ENCODE measurements at places on chromosomes 4 and X.

DNA sequence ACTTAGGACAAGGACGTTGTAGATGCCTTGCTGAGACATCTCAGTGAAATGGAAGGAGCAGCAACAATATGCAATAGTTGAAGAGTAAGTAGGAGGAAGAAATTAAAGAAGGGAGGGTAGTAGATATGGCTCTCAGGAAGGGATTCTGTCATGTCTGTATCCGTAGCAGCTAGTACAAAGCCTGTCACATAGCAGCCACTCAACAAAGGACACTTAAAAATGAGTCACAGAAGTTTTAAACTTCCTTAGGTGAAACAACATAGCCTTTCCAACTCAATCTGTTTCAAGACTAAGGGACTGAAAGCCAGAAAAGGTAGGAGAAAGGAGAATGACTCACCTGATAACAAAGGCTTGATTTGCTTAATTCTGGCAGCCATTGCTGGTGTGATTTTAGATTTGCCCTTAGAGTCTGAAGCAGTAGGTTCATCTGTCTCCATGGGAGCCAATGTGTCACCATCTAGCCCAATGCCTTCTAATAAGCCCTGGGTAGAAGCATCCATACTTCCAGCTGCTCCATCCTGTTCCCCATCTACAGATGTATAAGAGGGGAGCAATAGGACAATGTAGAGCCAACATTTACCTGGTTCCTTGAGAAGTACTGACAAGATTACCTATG, 86.6 kb downstream of the HUWE1 start:
- DNase-seq, result no peak

DNA sequence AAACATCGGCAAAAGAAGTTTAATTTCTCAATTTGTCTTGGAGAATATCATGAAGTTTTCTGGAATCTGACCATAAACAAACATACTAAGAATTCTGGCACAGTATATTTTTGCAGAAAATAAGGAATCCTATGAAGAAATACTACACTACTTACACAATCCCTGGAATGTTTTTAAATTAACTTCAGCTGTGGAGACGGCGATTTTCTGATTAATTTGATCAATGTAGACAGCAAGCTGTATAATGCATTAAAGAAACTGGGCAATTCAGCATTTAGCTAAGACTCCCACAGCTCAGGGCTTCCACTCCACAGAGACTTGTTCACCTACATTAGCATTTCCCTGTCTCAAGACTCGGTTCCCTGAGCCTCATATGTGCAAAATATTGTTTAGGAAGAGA, 12.2 kb downstream of the EGFL6 start:
- DNase-seq, result no peak

DNA sequence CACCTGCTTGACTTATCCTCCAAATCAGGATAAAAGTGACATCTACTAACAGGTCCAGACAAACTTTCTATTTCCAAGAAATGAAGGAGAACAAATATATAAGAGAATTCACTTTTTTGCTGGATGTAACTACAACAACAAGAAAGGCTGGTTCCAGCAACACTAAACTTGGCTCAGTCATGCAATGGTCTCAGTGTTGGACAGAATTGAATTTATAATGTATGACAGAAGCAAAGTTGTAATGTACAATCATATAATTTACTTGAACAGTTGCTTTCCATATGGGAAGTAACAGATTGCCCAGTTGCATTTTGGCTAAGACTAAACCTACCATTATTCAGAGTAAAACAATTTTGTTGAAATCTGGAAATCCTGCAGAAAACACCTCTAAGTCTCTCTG, 183.3 kb upstream of the INTU start:
- no peak for DNase-seq

GRCh38 chr4:120895554-120895953, 27.0 kb downstream of the PRDM5 start:
- DNase-seq, result no peak

GRCh38 chr4:15765910-15766697, 12.0 kb upstream of the CD38 start:
- no peak for DNase-seq

DNA sequence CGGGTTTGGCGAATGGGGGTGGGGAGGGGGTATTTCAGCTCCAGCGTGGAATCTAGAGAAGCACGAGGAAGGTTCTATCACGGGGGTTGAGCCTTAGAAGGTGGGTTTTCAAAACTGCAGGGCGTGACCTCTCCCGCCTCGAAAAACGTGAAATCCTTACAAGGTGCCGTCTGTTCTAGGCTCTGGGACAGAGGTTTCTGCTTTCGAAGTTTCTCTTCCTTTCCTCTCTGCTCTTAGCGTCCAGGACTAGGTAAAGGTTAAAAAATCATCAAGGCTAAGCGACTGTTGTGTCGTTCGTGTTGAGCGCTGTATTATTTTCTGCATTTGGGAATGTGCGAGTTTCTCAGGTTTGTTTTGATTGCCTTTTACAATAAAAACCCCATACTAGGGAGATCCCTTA, 1.1 kb downstream of the FHL1 start:
- DNase-seq, result no peak

- no peak for DNase-seq
These were observed 226.9 kb downstream of the FSTL5 start for GRCh38 chr4:161936625-161937550.

DNA sequence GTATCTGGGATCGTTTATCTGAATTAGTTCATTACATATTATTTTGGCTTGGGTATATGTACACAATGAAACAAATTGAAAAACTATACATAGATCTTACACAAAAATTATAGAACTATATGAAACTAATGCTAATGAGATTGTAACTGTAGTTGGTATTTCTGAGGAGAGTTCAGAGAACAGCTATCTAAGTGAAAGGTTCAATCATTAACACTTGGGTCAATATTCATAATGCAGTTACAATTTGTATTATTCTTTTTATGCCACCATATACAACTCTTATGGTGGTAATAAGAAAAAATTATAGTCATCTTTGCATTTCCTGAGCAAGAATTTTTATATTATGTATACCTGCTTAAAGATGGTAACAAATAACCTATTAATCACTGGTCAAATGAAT, 461.0 kb downstream of the GRXCR1 start:
- DNase-seq, result no peak

GRCh38 chrX:2434270-2435163, 66.3 kb downstream of the DHRSX start:
- DNase-seq, result no peak

- no peak for DNase-seq
These were observed 525.7 kb downstream of the RAB28 start for GRCh38 chr4:12958436-12958835.

DNA sequence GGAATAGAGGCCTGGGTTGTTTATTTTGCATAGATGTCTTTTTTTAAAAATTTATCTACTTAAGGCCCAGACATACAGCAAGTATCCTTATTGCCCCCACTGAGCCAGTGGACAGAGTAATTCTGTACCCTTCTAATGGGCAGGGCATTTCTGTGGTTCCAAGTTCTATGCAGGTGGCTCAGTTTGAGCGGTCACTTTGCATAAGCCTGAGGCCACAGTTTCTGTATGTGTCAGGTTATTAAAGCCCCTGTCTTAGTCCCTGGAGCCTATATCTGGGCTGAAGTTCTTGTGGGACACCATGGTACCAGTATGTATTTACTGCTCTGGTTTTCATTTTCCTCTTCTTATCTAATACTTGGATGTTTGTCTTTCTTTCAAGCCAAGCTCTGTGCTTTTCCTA, 168.8 kb downstream of the MID1IP1 start:
- DNase-seq, result no peak

DNA sequence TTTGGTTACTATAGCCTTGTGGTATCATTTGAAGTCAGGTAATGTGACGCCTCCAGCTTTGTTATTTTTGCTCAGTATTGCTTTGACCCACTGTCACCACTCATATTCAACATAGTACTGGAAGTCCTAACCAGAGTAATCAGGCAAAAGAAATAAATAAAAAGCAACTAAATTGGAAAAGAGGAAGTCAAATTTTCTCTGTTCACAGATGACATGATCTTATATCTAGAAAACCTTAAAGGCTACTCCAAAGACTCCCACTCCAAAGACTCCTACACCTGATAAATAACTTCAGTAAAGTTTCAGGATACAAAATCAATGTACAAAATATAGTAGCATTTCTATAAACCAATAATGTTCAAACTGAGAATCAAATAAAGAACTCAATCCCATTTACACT, 348.6 kb downstream of the CXXC4 start:
- DNase-seq, result no peak

DNA sequence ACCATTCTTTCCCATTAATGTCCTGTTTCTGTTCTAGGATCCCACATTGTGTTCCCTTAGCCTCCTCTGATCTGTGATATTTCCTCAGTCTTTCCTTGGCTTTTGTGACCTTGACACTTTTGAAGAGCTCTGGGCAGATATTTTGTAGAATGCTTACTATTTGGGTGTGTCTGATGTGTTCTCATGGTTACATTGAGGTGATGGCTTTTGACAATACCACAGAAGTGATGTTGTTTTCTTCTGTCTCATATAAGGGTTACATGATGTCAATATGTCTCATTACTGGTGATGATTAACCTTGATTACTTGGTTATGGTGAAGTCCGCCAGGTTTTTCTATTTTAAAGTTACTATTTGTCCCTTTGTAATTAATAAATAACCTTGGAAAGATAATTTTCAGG, 183.7 kb downstream of the SOWAHB start:
- DNase-seq, result no peak

DNA sequence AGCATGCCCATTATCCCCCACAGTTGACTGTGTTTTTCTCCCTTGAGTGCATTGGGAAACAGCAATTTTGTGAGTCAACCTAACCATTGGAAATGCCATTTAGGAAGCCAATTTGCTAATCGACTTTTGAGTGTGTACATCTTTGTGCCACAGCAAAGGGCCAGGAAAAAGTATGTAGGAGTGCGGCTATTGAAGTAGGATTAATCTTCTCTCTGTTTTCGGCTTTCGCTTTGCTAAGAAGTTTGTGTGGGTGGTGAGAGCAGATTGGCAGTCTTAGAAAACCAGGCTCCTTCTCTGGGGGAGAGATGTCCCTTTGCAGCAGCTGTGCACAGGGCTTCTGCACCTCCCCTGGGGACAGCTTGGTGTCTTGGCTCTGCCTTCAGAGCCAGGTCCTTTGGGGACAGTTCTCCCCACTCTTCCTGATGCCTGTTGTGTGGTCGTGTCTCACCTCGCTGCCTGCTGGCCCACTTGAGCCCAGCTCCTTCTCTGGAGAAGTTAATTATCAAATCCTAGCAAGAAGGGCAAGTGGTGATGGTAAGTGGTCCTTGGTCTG, 74.5 kb downstream of the GEMIN8 start:
- DNase-seq, result no peak

DNA sequence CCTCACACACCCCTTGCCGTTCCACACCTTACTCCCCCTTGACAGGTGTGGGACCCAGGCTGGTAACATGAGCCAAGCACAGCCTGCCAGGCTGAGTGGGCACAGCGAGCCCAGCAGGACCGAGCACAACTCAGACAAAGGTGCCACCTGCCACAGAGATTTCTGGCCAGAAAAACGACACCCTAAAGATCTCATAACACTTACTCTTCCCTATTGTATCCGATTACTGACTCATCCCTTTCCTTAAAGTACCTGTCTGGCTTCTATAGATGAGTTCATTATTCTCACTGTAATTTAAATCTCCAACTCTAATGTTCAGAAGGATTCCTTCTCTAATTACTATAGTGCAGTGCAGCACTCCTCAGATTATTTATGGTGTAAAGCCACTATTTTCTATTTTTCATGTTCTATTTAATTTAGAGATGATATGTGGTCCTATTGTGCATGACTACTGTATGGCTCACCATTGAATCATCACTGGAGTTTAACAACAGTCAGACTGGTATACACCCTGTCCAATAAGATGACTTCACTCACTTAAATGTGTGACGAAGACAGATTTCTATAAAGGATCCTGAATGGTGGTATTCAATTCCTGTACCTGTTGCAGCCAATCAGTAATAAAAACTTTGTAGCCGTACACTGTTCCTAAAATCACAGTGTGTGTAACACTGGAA, 7.6 kb upstream of the SYTL5 start:
- no peak for DNase-seq

DNA sequence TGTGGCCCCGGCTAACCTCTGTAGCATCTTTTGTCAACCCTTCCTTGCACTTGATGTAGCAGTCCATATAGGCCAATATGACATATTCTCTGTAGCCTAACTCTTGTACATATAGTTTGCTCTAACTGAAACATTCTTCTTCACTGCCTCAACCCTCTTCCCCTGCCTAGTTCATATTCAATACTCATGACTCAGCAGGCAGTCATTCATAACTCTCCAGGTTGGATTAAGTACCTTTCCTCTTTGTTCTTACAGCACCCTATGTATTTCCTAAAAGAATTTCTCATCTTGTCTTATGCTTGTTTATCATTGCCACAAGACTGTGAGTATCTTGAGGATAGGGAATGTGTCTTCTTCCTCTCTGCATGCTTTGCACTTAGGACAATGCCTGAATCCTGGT, 76.9 kb downstream of the TMLHE start:
- DNase-seq, result no peak

GRCh38 chr4:98828801-98829200, 100.1 kb downstream of the EIF4E start:
- no peak for DNase-seq

DNA sequence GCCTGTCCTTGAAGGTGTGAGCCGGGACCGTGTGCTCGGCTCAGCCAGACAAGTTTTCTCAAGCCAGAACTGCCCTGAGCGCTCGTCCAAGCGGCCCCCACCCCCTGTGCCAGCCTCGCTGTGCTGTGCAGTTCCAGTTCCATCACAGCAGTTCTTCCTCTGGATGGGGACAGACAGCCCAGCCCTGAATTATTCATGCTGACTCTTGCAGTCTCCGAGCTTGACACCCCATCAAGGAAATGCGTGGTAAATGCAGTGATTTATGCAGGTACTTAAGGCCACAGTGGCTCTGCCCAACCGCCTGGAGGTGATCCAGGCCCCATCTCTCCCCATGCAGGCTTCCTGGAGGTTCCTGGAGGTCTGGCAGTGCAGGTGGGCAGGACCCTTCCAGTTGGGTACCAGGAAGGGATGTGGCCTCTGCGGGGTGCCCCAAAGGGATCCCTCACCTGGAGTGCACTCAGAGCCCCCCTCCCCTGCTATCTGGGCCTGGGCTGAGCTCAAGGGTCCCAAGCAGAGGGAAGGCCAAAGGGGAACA, 44.8 kb upstream of the HMX1 start:
- no peak for DNase-seq

DNA sequence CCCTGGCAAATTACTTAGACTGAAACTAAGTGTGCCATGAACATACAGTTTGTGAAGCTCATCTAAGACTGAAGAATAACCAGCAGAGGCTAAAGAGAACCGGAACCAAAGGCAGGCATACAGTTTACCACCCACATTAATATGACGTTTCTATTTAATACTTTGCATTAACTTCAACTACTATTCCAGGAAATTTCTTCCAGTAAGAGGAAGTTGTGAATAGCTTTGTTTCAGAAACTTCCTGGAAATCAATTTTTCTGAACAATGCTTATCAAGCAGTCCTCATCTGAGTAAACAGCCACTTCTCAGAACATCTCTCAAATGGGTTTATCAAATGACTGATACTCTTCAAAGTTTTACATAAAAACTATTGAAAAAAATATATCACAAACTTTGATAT, 252.7 kb downstream of the OPHN1 start:
- no peak for DNase-seq

DNA sequence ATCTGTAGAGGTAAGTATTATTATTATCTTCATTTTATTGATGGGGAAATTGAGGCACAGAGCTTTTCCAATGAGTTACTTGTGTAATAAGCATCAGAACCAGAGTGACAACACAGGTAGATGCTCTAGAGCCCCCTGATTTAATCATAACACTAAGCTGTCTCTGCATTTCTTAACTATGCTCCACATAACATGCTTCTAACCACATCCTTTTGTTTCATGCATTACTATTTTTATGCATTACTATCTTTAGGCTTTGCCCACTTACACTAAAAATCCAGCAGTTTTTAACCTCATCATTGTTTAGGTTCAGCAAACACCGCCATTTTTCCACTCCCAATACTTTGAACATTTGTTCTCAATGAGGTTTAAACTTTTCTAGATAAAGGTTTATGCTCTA, 1900.8 kb upstream of the PCDH10 start:
- DNase-seq, result no peak
